ENCODE measurements at places on chromosomes 4 and X.

- no peak for DNase-seq
These were observed 320.4 kb upstream of the KLF3 start for GRCh38 chr4:38343608-38344007.

DNA sequence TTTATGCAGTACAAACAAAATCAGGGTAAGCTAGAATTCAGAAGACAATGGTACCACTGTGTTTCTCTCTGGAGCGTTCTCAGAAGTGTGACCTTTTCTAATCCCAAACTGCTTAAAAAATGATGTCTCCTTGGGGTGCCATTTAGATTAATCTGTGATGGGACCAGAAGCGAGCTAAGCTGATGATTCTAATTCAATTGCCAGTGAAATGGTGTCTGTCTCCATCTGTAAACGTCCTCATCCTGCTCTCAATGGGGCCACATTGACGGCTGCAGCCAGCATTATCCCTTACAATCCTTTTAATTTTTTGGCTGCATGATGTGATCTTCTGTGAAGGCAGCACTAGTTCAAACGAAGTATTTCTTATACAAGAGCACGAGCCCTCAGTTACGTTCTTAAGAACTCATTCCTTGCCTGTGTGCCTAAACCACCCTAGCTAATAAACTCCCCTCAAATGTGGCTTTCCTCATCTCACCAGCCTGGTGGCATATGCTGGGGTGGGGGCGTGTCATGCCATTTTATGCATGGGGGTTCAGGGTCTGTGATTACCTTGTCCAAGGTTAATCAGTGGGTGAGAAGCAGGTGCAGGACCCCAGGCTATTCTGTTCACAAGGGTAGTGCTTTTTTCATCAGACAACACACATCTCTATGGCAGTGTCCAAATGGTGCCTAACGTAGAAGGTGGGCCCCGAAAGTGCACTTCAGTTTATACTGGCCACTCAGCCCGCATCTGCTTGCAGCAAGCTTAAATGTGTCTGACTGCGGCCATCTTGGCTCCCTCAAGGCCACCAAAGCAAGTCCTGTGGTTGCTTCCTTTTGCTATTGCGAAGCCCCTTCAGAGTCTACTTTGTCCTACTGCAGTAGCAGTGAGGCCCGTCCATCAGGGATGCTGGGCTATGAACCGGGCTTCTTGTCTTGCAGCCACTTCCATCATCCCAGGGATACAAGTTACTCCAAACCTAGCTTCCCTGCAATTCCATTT, 45.7 kb upstream of the SLC2A9 start:
- DNase-seq: no peak

DNA sequence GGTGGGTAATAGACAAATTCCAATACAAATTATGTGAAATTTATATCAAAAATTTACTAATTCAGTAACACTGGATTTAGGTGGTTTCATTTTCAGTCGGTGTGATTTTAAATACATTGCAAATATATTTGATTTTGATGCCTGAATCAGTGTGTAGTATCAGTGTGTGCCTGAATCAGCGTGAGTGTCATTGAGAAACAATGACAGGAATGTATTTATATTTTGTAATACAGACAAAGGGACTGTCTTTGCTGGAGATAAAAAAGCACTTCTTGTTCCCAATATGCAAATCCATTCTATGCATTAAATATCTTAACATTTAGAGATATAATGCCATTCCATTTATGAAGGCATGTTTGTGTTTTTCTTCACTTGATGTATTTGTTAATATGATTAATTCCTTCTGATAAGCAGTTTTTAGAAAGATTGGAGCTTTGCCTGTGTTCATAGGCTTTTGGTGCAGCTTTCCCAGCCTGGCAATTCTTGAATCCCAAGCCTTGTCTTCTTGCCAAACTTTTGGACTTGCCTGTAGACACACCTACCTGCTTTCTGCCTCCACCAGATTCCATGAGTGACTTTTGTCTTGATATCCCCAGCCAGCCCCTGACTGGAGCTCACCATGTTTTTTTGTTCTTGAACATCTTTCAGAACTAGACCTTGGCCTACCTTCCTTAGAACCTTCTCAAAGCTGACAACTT, 243.8 kb downstream of the ADGRL3 start:
- no peak for DNase-seq

GRCh38 chr4:186307916-186308315, 41.9 kb downstream of the F11 start:
- DNase-seq: no peak

- no peak for DNase-seq
These were observed at the start of gene ZNF185 for GRCh38 chrX:152897222-152898131. Gene ZNF185 (plus strand): TSS chrX:152898067. CDS start chrX:152914490, 16,423 bp downstream.

DNA sequence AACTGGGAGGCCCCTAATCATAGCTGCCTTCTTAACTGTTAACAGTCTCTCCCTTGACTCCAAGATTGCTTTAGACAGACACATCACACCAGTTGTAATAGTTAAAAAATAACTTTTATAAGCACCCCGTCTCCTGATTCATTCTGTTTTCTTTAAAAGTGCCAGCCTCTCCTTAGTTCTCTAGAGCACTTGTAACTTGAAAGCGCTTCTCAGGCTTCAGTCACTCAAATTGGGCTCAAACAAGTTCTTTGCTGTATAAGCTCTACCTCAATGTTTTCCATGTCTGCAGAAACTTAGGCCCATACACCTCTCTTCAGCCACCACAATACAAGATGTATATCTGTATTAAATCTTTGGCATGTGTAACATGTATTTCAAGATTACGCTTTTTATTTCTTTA, 169.6 kb downstream of the GABRG1 start:
- DNase-seq: no peak

GRCh38 chr4:161291222-161291621, 872.6 kb downstream of the FSTL5 start:
- no peak for DNase-seq

DNA sequence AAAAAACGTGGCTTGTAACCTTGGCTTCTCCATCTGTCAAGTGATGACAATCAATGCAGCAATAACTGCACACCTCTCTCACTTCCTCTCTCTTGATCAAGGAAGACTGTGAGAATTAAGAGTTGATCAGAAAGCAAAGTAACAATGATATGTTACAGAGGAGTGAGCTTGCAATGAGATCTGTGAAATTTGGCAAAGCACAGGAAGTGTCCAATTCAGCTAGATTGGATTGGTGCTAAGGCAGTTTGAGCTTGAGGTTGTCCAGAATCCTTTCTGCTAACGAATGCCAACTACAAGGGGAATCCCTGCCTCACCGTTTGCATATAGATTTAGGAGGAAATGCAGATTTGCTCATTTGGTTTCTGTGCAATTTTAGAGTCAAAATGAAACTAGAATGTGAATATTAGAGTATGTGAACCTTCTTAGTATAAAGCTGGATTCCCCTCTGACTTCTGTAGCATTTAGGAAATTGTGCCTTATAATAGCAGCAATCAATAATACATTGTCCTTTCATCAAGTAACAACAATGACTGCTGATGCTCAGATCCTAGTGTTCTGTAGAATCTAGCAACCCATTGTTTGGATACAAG, 346.4 kb downstream of the PTTG2 start:
- no peak for DNase-seq

- no peak for DNase-seq
These were observed 87.5 kb upstream of the PTPN13 start for GRCh38 chr4:86506591-86506990.

DNA sequence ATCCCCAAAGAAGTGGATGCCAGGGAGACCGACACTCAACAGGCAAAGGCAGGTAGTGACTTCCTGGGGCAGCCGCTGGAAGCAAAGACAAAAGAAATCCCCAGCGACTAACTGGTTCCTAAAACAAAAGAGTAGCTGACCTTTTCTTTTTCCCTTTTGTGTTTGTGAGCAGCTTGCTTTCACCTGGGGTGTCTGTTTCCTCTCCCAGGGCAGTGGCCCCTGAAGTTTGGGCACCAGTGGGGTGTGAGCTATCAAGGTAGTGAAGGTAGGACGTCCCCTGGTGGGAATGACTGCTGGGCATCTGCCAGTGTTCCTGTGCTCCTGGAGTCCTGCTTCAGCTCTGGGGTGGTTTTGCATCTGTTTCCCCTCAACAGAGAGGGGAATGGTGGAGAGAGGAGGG, 41.6 kb upstream of the STIM2 start:
- DNase-seq: no peak

- DNase-seq: no peak
These were observed 146.6 kb upstream of the DGKK start for GRCh38 chrX:50617183-50617582.

DNA sequence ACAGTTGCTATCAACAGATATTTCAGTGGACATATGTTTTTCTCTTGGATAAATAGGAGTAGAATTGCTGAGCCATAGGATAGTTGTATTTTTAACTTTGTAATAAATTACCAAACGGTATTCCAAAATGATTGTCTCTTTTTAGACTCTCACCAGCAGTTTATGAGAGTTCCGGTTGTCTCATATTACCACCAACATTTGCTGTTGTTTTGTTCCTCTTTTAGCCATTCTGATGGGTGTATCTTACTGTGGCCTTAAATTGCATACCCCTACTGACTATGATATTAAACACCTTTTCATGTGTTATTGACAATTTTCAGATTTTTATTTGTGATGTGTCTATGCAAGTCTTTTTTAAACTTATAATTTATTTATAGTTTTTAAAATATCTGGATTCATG, 39.7 kb downstream of the SNX25 start:
- DNase-seq: no peak

- no peak for DNase-seq
These were observed 50.0 kb upstream of the TRIM2 start for GRCh38 chr4:153154007-153154975.

- no peak for DNase-seq
These were observed 19.8 kb upstream of the PASD1 start for GRCh38 chrX:151543706-151544105.

DNA sequence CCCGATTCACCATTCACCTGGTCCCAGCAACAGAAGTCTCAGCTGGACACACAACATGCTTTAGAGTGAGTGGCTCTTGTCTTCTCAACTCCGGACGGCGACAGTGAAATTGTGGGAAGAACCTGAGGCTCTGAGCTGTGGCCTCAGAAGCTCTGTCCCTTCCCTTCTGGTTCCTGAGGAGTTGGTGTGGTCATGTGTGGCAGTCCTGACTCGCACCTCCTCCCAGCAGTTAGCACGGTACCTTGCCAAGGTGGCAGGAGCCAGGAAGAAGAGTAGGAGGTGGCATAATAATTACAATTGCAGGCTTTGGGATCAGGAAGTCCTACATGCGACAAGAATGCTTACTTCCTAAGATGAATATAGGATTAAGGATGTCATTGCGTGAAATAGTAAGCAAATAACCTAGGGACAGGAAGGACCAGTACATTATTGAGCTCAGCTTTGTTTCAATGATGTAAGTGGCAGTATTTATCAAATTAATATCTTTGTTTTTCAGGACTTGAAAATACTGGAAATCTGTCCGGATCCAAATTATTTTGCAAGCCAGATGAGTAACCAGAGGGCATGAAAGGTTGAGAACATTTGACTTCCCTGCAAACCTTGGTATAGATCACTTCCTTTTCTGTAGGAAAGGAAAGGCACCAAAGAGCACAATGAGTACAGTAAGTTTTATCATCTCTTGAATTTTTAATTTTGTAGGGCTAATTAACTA, 21.1 kb downstream of the RNF4 start:
- no peak for DNase-seq

DNA sequence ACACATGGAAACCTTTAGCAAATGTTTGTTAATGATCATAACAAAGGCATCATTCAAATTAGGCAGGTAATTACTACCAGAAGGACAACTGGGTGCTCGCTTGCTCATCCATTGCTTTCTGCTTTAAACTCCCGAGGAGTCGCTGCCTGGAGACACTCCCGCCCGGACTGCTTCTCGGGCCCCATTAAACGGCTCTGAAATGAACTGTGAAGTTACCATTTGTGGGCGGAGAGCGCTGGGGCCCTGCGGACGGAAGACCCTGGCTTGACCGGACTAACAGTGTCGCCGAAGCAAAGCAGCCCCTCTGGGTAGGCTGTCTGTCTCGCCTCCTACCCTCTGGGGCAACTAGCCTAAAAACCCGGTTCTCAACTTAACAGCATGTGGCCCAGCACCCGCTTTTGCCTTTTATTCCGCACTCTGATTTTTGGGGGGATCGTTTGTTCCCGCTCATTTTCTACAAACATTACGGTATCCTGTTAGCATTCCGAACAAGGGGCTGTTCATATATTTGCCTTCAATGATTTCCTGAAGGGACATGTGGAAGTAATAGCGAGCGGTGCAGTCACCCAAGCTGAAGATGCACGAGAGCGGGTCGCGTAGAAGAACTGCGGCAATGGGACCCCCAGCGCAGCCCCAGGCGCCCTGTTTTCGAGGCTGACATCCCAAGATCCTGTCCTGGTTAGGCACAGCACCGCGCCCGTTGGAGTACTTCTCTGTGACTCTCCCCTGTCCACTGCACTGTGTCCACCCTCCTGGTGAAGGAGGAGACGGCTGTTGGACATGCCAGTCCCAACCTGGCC, 1.6 kb upstream of the PDGFRA start:
- DNase-seq: no peak

DNA sequence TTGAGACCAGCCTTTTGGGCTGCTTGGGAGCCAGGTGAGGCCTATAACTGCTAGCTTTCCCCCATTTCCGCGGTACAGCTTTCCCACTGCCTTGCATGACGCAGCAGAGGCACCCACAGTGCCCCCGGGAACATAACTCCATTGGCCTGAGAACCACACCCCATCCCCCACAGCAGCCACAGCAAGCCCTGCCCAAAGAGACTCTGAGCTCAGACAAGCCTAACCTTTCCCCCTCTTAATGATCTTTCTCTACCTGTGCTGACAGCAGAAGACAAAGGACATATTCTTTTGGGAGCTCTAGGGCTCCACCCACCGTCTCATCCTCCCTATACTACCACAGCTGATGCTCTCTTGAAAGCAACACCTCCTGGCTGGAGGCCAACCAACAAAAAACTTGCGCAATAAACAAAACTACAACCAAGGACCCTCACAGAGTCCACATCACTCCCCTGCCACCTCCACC, 114.8 kb downstream of the FANCB start:
- no peak for DNase-seq

DNA sequence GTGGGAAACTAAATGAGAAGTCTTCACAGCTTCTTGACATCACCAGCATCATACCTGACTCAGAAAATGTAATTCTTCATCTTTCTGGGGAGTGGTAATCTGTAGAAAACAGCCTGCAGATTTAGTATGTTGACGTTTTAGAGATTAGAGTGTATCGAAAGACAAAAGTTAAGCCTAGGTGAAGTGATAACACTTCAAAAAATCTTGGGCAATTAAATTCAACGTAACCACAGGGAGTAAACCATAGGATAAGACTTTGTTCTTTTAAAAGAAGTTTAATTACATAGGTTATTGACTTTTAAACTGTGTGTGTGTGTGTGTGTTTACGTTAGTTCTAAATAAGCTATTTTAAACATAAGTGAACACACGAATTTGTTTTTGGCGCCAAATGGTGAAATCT, 1.8 kb upstream of the CXCL5 start:
- no peak for DNase-seq

DNA sequence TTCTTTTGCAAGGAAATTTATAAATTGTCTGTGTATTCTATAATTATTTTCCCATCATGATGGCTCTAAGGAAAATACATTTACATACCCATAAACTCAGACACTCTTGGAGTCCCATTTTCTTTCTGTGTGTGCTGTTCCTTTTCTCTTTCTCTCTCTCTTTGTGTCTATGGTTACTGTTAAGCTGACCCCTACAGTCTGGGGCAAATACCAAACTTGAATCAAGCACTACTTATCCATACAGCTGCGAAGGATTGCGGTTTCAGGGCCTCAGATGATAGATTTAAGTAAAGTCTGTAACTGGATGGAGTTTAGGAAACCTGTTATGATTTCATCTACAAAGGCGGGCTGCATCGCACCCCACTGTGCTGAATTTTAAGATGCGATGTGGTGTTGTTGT, 150.2 kb downstream of the SHROOM3 start:
- DNase-seq: no peak
